ENCODE measurements at places on chromosomes 4 and X. TPM values are rescaled to one million over a fixed set of nuclear protein-coding genes. Genes with fewer than 3 reads are reported as not detected.
A peak's percentile ranks its signal among the peaks of the same experiment; 100 is the strongest.

DNA sequence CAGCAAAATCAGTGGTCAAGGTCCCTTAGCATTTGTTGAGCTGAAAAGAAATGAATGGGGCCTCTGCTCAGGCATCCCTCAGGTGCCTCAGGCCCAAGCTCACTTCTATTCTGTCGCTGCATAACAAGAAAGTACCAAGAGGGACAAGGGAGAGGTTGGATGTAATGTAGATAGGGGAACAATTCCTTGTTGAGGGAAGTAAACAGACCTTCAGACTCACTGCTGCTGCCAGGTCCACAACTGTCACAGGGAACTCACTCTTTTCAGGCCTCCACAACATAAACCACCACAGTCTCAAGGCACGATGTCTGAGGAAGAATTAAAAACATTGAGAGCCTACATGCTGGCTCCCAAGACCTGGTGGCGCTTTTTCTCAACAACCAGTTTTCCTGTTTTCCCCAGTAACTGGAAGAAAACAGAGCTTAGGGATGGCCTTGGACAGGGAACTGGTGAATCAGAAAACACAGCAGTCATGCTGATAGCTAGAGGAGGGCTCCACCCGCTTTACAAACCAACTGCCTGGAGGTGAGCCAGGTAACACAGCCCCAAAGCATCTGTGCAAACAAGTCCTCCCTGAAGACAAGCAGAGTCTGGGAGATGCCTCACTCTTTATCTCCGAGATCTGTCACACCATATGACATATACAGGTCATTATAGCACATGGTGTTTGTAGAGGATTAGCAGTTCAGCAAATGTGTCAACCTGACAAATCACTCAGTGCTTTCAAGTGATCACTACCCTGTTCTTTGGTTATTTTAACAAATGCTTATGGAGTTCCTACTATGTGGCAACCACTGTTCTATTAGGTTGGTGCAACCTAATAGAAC is 14.3 kb upstream of the AWAT1 start:
- no peak for DNase-seq

- DNase-seq: no peak
These were observed 2.7 kb upstream of the ASB5 start for GRCh38 chr4:176271749-176272148.

TEX13C gene
- not detected for polyA plus RNA-seq

DNA sequence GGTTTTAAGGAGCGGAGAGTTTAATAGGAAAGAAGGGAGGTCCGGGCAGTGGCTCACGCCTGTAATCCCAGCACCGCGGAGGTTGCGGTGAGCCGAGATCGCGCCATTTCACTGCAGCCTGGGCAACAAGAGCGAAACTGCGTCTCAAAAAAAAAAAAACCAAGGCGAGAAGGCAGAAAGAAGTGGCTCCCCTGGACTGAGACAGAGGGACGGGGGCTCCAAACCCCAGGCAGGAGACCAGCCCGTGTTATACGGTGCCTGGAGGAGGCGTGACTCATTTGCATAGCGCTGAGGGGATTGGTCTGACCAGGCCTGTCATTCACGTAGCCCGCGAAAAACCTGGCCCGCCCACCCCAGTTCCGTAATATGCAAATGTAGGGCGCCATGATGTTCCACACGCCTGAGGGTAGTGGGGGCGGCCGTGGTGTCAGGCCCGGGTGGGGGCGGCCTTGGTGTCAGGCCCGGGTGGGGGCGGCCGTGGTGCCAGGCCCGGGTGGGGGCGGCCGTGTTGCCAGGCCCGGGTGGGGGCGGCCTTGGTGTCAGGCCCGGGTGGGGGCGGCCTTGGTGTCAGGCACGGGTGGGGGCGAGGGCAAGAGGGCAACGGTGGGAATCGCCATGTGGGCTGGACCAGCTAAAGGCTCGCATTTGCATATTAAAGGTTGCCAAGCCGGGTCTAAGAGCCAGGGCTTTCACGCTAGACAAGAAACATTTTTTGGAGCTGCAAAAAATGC is 2.1 kb downstream of the PLCXD1 start:
- peak; percentile 89 for DNase-seq

UGT8 gene
- polyA plus RNA-seq: not detected

DNA sequence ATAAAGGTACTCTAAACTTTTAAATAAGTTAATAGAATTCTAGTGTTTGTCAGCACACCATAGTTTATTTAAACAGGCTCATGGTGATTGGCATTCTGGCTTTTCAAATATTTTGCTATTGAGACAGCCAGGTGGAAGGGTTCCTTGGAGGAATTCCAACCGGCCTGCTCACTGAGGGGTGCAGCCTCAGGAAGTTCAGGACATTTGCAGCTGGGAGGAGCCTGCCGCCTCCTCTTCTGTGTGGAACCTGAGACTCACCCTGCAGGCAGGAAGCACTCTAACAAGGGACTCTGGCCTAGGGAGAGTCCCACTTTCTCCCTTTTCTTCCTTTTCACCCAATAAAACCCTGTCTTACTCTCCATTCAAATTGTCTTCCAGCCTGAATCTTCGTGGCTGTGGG is 1328.0 kb downstream of the FSTL5 start:
- DNase-seq: no peak

FAM193A gene
- polyA plus RNA-seq: 3.9 TPM

- DNase-seq: no peak
These were observed 98.8 kb upstream of the CASK start for GRCh38 chrX:42022158-42022557.

GRCh38 chr4:87365348-87365747 is 25.6 kb downstream of the HSD17B11 start:
- no peak for DNase-seq

DNA sequence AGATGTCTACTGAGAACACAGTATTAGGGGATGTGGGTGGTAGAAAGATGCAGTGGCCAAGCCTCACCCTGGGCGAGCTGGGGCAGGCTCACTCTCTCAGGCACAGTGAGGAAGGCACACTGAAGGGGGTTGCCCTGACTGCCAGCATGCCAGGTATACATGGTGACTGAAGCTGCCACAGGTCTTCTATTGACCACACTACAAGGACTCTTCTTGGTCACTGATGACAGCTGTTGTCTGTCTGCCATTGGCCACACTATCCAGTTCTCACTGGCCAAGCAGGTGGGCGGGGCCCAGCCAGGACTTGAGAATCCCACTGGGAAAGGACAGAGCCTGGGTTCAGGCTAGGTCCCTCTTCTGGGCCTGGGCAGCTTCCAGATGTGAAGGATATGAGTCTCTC is 39.7 kb upstream of the TBC1D14 start:
- DNase-seq: no peak

DNA sequence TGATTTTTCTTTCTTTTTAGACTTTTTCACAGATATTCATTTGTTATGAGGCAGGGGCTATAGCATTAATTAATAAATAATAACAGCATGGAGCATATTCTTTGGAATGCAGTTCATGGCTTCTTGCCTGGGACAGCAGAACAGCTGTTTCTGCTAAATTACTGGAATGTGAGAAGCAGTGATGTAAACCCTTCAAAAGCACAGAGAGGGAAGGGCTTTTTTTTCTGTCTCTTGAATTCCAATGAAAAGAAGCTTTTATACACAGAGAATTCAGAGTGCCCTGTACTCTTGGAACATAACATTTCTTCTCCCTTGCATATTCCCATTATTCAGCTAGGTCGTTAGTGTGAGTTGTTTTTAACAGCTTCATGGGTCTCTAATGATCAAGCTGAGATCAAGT is 28.5 kb upstream of the ANK2 start:
- DNase-seq: no peak

DNA sequence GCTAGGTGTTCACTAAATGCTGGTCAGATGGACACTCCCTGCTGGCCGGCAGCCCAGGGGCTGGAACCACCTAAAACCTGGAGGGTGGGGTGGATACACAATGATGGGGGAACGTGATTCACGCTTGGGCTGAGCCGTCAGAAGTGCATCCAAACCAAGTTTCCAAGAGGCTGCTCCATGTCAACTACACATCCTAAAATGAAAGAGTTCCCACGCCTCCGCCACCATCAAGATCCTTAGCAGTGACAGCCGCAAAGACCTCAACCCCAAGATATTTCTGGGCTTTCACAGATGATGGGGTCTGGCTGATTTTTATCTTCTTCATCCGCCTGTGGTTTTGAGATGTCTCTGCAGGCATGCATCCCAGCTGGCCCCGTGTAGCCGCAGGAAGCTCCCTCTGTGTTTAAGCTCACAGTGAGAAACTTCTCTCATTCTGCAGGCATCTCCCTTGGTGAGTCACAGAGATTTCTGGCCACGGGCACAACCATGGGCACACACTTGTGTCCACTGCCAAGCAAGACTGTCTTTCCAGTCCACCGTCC is 84.4 kb downstream of the HTRA3 start:
- DNase-seq: no peak

DNA sequence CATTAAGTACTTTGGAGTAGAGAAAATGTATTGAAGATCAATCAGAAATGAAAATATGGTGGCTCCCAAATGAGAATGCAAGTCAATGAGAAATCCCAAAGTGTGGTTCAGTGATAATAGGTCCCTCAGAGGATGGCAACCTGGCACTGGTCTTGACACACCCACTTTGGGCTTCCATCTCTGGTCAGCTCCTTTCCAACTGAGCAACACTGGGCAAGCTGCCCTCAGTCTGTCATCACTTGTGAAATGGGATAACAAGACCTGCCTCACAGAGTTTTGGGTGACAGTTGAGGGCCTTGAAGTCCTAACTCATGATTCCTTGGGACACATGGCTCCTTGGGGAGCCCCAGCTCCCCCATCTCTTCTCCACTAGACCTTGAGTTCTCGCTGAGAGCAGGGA is 29.0 kb upstream of the MAMLD1 start:
- DNase-seq: no peak

APLN gene
- not detected for polyA plus RNA-seq

GRCh38 chr4:38145741-38146140 is 185.5 kb downstream of the PTTG2 start:
- no peak for DNase-seq

DNA sequence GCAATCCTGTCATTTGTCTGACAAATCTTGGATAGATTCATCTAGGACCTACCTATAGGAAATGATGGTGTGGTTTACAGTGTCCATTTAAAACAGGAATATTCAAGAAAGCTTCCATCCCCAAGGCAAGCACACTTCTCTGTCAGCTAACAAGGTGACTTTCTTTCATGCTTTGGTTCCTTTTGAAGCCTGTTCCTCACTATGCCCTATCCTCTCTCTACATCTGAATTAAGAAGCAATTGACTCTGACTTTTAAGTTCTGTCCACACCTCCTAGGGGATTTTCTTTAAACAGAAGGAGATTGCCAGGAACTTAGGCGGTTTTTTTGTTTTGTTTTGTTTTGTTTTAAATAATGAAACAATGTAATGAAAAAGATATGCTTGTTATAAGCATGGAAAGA is 1181.4 kb upstream of the TENM3 start:
- no peak for DNase-seq

DNA sequence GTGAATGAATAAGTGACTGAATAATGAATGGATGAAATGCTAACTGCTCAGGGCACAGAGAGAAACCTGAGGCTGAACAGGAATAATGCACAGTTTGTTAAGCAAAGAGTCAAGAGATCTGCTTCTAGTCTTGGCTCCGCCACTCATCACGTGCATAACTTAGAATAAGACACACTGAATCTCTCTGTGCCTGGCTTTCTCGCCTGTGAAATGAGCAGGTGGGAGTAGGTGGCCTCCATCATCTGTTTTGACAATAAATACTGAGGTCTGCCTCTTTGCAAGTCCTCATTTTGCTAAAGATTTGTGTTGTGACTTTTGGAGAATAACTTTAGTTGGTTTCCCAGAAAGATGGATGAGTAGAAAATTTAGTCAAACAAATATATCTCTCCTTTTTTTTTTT is 318.0 kb downstream of the FBXW7 start:
- DNase-seq: no peak

GRCh38 chr4:107115185-107115847 is 79.2 kb upstream of the DKK2 start:
- no peak for DNase-seq

DNA sequence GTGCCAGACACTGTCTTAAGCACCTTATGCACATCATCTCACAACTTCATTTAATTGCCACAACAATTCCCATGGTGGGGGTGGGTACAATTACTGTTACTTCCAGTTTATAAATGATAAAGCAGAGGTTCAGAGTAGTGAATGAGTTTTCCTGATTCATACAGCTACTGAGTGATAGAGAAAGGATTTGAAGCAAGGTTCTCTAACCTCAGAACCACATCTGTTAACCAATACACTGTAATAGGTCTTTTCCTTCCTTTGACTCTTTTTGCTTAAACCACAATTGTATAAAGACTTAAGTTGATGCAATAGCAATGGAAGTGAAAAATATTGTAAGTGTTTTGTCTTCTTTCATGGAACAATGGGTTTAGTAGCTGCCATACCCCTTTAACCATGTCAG is 43.5 kb upstream of the PAK3 start:
- no peak for DNase-seq

GRCh38 chrX:13470685-13470977 is 98.8 kb upstream of the EGFL6 start:
- no peak for DNase-seq

DNA sequence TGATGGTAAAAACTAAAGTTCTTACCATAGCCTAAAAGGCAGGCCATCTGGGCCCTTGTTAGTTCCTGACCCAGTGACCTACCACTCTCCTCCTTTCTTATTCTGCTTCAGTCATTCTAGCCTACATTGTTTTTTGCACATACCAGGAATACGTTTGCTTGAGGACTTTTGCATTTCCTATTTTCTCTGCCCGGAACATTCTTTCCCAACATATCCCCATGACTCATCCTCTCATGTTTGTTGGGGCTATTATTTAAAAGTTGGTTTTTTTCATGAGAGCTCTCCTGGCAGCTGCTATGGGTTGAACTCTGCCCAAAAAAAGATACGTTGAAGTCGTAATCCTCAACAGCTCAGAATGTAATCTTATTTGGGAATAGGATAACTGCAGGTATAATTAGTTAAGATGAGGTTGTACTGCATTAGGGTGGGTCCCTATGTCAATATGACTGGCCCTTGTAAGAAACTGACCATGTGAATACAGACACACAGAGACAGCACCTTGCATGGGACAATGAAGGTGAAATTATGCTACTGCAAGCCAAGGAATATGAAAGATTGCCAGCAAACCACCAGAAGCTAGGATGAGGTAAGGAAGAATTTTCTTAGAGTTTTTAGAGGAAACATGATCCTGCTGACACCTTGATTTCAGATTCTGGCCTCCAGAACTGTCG is 138.3 kb upstream of the PDHA2 start:
- no peak for DNase-seq

MGAT4D gene
- not detected for polyA plus RNA-seq

All from liver (tissue), 10 donors.